Umbilical cord (tissue), 2 donors: ENCODE measurements at places on chromosomes 12 and 14.
A peak's percentile ranks its signal among the peaks of the same experiment; 100 is the strongest.

- no peak for DNase-seq
These were observed 1.4 kb downstream of the SERPINA9 start for GRCh38 chr14:94474581-94475031.

DNA sequence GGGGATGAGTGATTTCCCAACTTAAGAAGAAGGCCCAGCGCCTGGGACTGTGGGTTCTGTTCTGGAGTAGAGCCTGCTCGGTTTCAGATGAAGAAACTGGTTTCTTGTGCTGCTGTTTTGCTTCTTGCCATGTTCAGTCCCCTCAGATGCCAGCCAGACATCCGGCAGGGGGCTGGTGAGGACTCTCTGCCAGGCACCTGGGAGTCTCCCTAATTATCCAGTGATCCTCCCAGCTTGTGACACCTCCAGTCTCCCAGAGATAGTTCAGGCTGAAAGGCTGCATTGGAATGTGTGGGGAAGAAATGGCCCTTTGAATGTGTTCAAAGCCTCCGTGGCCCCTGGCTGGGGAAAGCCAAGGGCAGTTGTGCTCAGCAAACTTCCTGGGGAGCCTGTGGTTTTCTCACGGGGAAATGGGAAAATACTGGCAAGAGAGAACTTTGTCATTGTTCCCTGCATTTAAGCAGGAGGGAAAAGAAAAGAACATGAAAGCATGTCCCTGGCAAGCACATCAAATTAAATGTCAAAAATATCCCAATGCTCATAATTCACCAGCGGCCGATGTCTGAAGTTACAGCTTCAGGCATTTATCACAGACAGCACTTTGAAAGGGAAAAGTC, 8.5 kb upstream of the SERPINA12 start:
- DNase-seq, result no peak

GRCh38 chr14:24053548-24054323, 1.9 kb downstream of the CARMIL3 start:
- DNase-seq, result no peak

- DNase-seq, result no peak
These were observed 4.2 kb downstream of the RNASE9 start for GRCh38 chr14:20556500-20557211.

GRCh38 chr12:75974323-75975187, 57.0 kb downstream of the PHLDA1 start:
- DNase-seq, result no peak

GRCh38 chr14:30443368-30444007, 115.5 kb upstream of the G2E3 start:
- peak; percentile 54 for DNase-seq

DNA sequence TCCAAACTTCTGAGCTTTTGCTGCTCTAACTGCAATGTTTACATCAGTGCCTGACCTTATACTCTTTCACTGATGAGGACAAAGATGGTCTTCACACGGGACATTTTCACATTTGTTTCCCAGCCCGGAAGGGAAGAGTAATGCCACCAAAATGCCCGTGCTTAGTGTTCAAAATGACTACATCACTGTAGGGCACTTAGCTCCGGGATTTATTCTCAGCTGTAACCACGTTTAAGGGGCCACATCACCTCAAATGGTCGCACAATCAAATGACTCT, 2.9 kb downstream of the GSG1 start:
- no peak for DNase-seq

DNA sequence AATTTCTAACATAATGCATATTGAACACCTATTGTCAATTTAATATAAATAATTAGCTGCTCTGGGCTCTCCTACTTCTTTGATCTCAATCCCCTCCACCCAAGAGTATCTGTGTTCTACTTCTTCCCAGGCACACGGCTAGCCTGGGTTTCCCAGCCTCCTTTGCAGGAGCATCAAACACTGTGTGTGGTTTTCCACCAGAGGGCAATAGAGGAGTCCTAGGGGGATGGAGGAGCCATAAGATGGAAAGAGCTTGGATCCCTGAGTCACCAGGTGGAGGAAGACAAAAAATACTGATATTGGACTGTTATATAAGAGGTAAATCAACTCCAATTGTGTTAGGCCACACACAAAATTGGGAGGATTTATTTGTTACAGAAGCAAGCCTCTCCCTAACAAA, 333.7 kb downstream of the GLT1D1 start:
- DNase-seq, result no peak
